CD4-positive, alpha-beta T cell treated with Interleukin-12 subunit alpha and Interleukin-12 subunit beta, for 1 hour (primary cell): ENCODE measurements at places on chromosomes 2 and 18.

GRCh38 chr18:12376034-12376753 is 833 bp downstream of the AFG3L2 start:
- peak; percentile 8 for DNase-seq

- DNase-seq = no peak
Measured at GRCh38 chr2:242051463-242051862, 181.9 kb downstream of the RTP5 start.

- no peak for DNase-seq
Measured at GRCh38 chr18:45764000-45764686, 40.2 kb downstream of the SLC14A1 start.

- DNase-seq = no peak
Measured at GRCh38 chr2:2846332-2847208, 515.5 kb upstream of the MYT1L start.

GRCh38 chr2:218896501-218897393 is 16.1 kb downstream of the WNT10A start:
- peak; percentile 92 for DNase-seq

DNA sequence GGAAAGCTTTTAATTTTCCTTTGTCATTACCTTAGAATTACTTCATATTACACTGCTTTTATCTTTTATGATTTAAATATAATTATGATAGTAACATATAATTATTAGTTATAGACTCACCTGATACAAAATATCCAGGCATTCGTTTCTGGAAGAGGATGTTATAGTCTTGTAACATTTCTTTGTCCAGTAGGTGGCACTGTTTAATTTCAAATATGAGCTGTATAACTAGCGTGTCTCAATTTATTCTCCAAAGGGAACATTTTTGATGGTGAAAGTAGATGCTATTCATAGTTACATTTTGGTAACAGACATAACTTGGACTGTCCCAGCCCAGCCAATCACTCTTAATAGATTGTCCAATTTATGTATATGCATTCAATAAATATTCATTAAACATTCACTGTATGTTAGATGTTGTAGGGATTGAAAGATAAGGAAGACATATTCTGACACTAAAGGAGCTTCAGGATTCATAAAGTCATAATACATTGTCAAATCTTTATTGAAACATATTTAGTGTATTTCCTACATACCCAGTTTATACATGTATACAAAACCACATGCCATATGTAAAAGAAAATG is 19.2 kb downstream of the DAW1 start:
- peak; percentile 41 for DNase-seq
